ENCODE measurements at places on chromosomes 12 and 14.

DNA sequence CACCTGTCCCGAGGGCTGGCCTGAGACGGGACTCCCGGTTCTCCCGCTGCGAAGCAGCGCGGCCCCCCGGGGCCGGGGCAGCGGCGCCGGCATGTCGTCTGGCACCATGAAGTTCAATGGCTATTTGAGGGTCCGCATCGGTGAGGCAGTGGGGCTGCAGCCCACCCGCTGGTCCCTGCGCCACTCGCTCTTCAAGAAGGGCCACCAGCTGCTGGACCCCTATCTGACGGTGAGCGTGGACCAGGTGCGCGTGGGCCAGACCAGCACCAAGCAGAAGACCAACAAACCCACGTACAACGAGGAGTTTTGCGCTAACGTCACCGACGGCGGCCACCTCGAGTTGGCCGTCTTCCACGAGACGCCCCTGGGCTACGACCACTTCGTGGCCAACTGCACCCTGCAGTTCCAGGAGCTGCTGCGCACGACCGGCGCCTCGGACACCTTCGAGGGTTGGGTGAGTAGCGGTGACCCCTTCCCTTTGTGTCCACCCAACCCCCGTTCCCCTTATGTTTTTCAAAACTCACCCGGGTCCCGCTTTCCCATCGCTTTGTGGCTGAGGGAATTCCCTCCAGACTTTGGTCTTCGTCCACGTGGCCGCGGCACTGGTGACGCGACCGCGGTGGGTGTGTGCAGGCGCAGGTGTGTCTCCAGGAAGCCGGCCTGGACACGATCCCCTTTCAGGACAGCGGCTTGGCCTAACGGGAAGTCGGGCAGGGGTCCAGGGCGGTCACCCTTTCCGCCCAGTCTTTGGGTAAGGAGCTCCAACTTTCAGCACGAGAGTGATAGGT is 826 bp downstream of the PRKCH start:
- no peak for DNase-seq

DNA sequence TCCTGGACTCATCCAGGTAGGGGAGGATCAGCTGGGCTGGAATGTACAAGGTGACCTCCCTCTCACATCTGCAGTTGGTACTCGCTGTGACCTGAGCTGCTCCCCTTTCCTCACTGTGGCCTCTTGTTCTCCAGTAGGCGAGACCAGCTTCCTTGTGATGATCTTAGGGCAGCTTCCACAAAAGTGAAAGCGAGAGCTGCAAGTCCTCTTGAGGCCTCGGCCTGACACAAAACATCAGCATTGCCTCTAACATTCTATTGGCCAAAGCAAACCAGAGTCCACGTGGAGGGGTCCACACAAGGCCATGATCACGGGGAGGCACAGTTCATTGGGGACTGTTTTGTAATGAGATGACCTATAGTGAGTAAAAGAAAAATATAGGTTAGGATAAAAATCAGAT is 127.5 kb downstream of the SMOC1 start:
- no peak for DNase-seq

DNA sequence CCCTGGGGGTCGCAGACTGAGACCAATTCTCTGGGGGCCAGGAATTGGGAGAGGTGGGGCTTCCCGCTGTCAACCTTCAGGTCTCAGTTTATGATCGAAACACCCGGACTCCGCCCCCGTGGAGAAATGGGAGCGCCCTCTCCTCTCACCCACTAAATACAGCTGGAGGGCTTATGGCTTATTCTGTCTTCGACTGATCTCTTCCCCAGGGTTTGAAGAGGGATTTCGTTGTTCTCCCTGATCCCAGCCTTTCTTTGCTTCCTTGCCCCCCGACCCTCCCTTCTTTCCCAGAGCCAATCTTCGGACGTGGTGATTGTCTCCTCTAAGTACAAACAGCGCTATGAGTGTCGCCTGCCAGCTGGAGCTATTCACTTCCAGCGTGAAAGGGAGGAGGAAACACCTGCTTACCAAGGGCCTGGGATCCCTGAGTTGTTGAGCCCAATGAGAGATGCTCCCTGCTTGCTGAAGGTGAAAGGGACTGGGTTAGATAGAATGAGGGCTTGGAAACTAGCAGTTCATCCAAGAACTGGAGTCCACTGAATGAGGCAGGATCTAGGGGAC is 607 bp downstream of the OS9 start:
- no peak for DNase-seq

- no peak for DNase-seq
Observed at GRCh38 chr12:43348221-43348620, 203.8 kb downstream of the ADAMTS20 start.

DNA sequence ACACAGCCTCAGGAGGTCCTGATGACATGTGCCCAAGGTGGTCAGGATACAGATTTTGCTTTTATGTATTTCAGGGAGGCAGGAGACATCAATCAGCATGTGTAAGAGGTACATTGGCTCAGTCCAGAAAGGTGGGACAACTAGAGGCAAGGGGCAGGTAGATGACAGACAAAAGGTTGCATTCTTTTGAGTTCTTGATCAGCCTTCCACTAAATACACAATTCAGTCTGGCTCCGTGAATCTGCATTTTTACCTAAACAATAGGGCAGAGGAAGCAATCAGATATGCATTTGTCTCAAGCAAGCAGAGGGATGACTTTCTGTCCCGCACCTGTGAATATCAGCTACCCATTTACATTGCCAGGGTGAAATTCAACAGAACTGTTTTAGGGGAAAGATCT is 178.6 kb downstream of the KSR2 start:
- no peak for DNase-seq

GRCh38 chr12:31970199-31970598 is 11.0 kb downstream of the RESF1 start:
- DNase-seq: no peak

DNA sequence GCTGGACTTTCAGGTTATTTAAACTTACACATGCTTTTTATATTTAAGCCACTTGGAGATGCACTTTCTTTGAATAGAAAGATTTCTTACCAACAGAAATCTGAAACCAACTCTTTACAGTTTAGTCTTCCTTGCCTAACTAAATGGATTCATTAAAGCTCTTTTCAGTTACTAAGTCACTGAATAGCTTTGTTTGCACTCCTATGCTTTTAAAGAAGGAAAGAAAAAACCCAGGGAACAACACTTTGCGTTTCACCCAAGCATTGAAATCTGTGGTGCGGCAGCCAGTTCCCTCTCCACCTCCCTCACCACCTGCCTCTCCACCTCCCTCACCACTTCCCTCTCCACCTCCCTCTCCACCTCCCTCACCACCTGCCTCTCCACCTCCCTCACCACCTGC is 70.3 kb downstream of the RIMBP2 start:
- no peak for DNase-seq

GRCh38 chr14:37899365-37899764 is 303.9 kb downstream of the TTC6 start:
- no peak for DNase-seq

- DNase-seq: no peak
Observed at GRCh38 chr14:90345239-90345557, 13.5 kb upstream of the NRDE2 start.

DNA sequence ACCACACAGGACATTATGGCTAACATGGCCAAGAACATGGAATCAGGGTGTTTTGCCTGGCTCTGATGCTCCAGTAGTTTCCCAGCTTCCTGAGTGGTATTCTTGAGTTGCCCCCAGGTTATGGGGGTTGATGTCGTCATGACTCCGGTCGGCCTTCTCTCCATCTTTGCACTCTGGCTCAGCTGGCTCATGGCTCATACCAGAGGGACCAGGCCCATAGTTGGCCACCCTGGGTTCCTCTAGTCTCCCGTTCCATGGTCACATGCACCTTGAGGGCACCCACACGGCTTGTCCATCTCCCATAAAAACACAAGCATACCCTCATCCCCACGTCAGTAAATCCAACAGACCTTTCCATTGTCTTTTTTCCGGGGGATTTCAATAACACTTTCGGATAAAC is 23.7 kb upstream of the MAPKAPK5 start:
- no peak for DNase-seq

GRCh38 chr12:109127533-109128242 is 11.3 kb downstream of the ACACB start:
- DNase-seq: no peak

DNA sequence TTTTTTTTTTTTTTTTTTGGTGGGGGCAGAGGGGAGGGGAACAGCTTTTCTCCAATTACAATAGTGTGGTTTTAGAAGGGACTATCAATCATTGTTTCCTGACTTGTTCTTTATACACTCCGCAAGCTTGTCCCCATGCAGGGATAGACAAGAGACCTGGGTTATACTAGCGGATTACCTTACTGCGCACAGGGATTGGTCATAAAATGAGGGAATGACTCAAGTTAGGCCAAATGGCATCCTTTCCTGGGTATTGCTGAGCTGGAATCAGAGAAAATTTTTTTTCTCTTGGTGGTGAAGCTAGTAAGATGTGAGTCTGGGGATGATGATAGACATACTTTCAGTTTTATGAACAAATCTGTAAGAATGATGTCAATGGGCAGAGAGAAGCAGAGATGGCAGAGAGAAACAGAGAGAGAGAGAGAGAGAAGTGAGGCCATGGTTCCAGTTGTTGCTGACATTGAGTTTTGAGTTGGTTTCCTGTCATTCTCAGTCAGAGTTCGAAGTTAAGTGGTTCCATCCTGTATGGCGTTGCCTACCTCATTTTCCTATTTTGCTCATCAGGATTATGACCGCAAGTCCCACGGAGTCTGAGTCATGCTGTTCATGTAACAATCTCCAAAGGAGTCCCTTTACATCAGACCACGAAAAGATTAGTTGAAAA is 59.1 kb upstream of the OTOGL start:
- DNase-seq: no peak

DNA sequence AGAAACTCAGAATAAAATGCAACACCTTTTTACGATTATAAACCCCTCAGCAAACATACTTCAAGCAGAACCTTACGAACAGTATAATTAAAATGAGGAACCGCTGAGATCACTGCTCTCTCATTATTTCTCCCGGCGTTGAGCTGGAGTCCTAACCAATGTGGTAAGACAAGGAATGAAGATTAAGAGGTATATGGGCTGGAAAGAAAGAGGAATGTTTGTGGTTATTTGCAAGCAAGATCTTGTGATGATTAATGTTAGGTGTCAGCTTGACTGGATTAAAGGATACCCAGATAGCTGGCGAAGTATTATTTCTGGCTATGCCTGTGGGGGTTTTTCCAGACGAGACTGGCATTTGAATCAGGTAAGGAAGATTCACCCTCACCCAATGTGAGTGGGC is 10.3 kb upstream of the ZNF84 start:
- DNase-seq: no peak

DNA sequence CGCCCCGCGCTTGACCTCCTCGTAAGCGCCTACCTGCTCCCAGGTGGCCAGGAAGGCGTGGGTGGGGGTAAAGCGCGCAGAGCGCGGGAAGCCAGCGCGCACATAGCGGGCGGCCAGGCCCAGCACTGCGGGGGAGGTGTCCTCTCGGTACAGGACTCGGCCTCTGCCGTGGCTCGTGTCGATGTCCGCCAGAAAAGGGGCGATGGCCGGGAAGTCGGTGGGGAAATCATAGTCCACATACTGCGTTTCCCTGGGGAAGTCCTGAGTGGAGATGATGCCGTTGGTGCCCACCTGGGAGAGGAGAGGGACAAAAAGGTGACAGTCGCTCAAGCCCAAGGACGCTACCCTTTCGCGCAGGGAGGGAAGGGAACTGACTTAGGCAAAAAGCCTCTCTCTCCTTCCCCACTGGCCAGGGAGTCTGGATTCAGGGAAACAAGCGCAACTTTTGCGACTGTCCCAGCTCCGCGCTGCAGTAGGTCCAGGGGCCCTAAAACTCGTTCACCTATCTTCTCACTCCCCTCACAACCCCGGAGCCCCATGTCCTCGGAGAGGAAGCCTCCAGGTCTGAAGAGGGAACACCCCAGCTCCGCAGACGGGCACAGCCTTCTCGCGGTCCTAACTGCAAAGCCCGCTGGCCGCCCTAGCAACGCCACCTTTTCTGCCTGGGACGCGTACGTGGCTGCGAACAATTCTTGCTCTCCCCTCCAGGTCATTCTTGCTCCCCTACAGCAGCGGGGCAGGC is 815 bp downstream of the NID2 start:
- DNase-seq: no peak

GRCh38 chr14:42961509-42961908 is 1354.8 kb downstream of the LRFN5 start:
- DNase-seq: no peak

- no peak for DNase-seq
Observed at GRCh38 chr12:70052476-70052875, 190.8 kb upstream of the CNOT2 start.

- DNase-seq: no peak
Observed at GRCh38 chr14:59482541-59483331, 1.5 kb downstream of the L3HYPDH start.

GRCh38 chr12:98179151-98179550 is 336.2 kb upstream of the TMPO start:
- no peak for DNase-seq

DNA sequence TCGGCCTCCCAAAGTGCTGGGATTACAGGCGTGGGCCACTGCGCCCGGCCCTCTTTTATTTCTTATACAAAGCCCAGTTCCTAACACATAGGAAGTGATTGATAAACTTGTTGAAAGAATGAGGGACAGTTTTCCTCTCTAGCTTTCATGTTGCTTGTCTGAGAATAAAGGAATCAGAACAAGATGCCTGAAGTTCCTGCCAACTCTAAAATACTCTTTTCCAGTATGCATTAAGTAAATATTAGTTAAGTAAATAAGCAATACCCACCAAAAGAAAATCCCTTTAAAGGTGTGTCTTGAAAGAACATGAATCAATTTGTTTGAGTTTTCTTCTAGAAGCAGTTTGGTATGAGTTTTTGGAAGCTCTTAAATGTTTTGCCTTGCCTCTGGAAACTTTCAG is 24.4 kb upstream of the CD27 start:
- DNase-seq: no peak

GRCh38 chr12:132874175-132874574 is 13.2 kb downstream of the CHFR start:
- DNase-seq: no peak
